Activated CD4-positive, alpha-beta T cell treated with anti-CD3 and anti-CD28 coated beads, Interleukin-2, amount 50 U/mL, for 48 hours (primary cell): ENCODE measurements at places on chromosomes 1 and 21.

DNA sequence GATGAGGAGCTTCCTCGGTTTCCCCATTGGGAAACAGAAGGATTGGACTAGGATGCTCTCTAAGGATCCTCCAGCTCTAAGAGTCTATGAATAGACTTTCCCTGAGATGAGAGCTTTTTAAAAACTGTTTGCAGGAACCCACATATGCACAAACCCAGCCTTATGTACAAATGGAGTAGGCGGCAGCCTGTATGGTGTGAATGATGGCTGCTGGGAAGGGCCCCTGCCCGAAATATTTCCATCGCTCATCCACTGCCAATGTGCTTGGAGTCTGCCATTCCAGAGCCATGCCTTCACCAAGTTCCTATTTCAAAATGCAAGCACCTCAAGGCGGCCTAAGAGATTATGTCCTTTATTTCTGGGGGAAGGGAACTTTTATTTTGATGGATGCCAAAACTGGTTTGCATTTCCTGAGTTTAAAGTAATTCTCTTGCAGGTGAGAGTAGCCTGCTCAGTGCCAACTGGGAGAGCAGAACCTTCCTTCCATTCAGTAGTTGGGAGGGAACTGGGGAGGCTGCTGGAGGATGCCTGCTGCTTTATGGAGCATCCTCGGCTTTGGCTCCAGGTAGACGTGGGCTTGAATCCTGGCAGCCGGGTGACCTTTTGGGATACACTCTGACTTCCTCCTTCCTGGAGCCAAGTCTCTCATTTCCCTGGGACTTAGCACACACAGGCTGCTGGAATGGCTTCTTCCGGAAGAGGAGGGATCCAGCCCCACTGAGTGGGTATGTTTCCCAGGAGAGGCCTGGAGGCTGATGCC, 165.9 kb downstream of the ACTL8 start:
- DNase-seq = no peak

DNA sequence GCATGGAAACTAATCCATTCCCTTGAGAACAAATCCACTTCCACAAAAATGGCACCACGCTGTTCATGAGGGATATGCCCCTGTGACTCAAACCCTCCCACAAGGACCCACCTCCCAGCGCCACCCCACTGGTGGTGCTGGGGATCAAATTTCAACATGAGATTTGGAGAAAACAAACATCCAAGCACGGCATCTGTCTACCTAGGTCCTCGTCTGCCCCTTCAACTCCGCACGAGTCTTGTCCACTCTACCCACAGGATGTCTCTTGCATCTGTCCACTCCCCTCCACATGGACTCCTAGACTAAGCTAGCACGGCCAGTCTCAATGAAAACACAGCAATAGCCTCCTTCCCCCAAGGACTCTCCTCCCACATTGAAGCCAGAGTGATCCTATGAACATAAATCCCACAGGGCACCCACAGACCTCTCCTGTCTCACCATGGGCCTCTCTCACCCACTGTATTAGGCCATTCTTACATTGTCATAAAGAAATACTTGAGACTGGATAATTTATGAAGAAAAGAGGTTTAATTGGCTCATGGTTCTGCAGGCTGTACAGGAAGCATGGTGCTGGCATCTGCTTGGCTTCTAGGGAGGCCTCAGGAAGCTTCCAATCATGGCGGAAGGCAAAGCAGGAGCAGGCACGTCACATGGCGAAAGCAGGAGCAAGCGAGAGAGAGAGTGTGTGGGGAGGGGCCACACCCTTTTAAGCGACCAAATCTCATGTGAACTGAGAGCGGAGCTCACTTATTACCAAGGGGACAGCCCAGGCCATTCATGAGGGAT, 101.4 kb downstream of the TOMM20 start:
- DNase-seq = no peak

DNA sequence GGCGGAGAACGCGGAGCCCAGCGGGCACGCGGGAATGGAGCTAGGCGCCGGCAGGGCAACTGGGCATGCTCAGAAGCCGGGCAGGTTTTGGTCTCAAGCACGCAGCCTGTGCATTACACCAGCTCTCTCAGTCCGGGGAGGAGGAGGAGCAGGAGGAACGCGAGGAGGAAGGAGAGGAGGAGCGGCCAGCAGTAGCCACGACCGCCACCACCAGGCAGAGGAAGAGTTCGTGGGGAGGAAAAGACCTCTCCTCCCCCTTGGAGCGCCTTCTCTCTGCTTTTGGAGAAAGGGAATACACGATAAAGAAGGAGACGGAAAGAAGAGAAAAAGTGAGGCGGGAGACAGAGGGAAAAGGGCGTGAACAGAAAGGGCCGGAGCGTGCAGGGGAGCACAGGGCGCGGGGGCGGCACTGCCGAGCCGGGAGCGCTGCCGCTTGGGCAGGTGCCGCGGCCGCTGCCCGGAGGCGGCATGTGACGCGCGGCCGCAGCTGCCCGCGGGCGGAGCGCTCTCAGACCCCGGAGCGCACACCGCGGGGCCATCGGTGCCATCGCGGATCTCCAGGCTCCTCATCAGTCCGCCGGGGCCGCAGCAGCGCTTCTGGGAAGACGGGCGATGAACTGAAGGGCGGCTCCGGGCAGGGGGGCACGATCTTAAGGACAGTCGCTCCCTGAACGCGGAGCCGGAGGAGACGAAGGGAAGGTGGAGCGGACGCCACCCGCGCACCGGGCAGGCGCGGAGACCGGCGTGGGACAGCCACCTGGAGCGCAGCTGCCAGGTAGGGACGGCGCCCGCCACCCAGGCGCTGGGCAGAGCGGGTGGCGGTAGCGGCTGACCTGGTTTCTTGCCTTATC, at the start of gene CHRM3:
CHRM3 (plus strand) TSS at position 116 of the 851 bp plus-strand sequence. CDS start 520,884 bp downstream, outside the sequence.
- DNase-seq = peak; percentile 45

DNA sequence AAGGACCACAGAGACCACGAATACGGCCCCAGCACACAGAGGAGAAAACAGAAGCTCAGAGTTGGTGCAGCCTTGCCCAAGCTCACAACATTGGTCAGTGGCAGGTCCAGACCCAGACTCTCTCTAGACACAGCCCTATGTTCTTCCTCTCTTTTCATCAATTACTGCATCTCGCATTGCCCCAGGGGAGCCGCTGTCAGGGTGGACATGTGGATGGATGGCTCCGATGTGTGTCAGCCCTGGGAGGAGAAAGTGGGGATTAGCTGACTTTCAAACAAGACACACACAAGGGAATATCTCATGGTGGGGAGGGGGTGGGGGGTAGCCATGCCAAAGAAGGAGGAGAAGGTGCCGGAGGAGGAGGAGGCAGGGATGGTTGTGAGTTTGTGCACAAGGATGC, 556.8 kb downstream of the NPHP4 start:
- no peak for DNase-seq

DNA sequence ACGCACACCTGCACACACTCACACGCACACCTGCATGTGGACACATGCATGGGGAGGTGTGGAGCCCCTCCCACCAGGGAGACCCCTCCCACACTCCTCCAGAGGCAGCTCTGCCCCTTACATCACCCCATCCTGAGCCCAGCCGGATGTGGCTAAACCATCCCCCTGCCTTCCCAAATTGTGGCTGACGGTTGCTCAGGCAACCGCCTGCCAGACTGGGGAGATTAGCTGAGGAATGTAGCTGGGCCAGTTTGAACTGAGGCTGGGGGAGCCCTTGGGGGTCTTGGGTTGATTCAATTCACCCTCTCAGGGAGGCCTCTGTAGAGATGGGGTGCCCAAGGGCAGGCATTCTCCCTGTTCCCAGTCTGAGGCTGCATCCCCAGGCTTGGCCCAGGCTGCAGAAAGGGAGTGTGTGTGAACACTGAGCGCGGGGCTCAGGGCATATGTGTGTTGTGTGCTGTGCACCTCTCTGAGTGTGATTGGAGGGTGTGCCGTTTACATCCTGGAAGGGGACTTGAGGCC, 12.9 kb downstream of the PTPRU start:
- DNase-seq = no peak

GRCh38 chr1:115976062-115976920, at the start of gene SLC22A15:
Gene SLC22A15, plus strand, starts transcription at chr1:115976513. Its CDS starts 115 bp downstream, at chr1:115976628.
- peak; percentile 34 for DNase-seq

- DNase-seq = no peak
These were observed 49.3 kb downstream of the PDE9A start for GRCh38 chr21:42702720-42703119.

- no peak for DNase-seq
These were observed 1.4 kb downstream of the RPS8 start for GRCh38 chr1:44776730-44777068.

- no peak for DNase-seq
These were observed 201.7 kb upstream of the LMO4 start for GRCh38 chr1:87126886-87127505.

DNA sequence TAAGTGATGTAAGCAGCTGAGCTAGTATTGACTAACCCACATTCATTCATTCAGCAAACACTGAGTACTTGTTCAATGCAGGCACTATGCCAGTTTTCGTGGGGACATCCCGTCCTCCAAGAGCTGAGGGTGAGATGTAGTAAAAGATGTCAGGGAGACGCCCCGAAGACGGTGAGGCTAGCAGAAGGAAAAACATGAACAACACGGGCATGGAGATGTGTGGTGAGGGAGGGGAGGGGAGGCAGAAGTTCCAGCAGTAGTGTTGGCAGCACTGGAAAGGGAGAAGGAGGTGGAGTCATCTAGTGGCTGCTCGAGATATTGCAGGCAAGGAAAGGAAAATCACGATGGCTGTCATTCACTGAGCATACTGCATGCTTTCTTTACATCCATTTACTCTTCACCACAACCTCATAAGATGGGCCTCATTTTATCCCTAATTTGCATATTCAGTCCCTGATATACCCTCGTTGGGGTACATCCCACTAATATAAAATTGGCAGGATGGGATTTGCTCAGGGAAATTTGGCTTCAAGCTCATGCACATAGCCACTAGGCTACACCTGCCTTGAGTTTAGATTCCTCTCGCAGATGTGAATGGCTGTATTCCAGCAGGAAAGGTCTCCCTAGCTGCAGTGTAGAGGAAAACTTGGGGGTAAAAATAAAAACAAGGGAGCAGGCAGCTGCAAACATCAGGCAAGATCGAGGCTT, 14.5 kb downstream of the PDZK1IP1 start:
- peak; percentile 61 for DNase-seq

GRCh38 chr1:198913667-198914066, 274.8 kb downstream of the PTPRC start:
- no peak for DNase-seq

GRCh38 chr1:101205457-101205856, 31.4 kb upstream of the S1PR1 start:
- DNase-seq = no peak

GRCh38 chr1:188432427-188432826, 1603.7 kb downstream of the PLA2G4A start:
- no peak for DNase-seq

DNA sequence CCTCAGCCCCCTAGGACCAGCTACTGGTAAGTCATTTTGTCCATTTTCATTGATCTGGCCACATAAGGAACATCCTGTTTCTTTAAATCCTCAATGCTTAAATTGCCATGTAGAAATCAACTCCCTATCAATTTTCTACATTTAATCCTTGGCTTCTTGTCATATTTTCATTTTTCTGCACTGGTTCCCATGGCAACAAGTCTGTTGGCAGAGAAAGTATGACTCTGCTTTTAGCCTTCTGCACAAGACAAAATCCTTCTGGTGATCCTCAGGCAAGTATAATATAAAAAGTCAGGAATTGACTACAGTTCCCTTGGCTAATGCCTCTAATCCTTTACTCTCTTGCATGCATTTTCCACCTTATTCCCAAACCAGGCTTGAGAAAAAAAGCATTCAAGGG, 65.0 kb downstream of the LRRC40 start:
- no peak for DNase-seq

DNA sequence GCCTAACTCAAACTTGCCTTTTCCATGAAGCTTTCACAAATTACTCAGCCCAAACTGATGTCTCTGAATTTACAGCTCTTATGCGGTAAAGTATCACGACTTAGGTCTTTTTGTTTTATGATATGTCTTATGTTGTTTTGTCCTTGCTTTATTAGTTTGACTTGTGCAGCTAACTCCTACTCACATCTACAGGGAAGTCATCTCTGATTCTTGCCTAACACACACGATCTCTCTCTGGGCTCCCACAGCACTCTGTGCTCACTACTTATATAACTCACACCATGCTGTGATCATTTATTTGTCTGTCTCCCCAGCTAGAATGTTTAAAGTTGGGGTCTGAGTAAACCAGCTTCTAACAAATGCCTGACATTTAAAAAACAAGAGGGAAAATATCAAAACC, 9.3 kb upstream of the PI4KB start:
- DNase-seq = no peak

GRCh38 chr1:203691447-203691846, 64.8 kb downstream of the ATP2B4 start:
- no peak for DNase-seq
